ENCODE measurements at places on chromosomes 13 and 19.

DNA sequence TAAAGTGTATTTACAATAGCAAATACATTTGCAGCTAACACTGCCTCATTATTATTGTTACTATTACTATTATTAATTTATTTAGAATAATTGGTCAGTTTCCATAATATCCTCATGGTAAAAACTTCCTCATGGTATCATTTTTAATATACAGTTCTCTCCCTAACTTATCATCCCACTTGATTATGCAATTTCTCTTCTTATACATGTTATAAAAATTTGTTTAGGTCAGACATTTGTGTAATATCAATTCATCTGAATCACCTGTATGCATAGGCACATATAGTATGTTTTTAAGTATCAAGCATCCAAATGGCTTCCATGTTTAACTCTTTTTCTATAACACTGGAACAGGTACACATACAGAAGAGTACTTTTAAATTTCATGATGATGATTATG lies 210.8 kb upstream of the STARD13 start:
- DNase-seq: no peak

- no peak for DNase-seq
Observed at GRCh38 chr13:89695343-89696257, 1651.9 kb upstream of the MIR17HG start.

- no peak for DNase-seq
Observed at GRCh38 chr19:45591004-45591637, 6.5 kb upstream of the OPA3 start.

DNA sequence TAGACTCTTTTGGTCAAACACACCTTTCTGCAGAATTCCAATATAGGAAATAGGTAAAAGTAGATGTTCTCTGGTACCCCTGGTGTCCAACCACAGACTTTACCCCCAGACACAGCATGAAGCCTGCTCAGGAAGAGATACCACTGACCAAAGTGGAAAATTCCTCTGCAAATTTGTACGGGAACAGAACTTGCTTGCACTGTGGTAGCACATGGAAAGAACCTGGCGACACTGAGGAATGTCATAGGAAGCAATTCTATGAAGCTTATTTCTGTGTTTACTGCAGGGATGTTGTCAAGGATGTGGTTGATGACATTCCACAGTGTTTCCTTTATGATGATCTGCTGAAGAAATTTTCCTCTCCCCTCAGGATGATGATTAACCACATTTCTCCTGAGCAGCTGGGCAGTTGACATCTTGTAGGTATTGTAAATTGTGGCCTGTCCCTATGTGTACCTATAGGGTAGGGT lies 48.9 kb upstream of the TNFSF11 start:
- DNase-seq: no peak

DNA sequence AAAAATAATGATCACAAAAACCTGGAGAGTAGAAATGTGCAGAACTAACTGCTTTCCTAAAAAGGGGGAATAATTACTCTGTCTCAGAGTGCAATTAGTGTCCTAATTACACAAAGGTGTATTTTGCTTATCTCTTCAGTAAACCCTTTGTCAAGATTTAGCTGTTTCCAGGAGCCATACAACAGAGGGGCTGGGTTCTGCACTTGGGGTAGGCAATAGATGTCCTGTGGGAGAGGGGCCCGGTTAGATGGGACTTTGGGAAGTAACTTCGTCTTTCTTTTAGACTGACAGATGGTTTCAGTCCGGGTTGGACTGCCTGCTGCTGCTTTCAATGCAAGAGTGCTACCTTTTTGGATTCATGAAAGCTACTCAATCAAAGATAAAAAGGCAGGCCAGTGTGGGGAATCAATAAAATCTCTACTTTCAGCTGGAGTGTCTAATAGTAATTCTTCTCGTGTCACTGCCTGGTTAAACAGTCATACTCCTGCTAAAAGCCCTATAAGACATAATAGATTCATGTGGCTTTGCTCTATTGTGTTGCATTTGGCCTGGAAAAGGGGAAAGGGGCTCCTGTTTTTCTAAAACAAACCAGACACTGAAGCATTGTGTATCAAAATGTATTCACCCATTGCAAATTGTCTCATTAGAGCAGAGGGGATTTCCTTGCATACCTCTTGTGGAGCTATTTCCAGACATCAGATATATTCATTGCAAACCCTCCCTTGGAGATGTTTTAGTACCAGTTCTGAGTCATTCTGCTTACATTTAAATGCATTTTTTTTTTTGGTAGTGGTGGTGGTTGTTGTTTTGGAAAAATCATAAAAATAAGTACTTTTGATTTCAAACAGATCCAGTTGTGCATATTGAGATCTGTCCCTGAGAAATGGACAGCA lies 83.3 kb upstream of the PCDH8 start:
- peak; percentile 45 for DNase-seq

- DNase-seq: no peak
Observed at GRCh38 chr13:93927431-93927830, 552.1 kb downstream of the DCT start.

- no peak for DNase-seq
Observed at GRCh38 chr13:110343241-110343865, 36.3 kb downstream of the COL4A2 start.

DNA sequence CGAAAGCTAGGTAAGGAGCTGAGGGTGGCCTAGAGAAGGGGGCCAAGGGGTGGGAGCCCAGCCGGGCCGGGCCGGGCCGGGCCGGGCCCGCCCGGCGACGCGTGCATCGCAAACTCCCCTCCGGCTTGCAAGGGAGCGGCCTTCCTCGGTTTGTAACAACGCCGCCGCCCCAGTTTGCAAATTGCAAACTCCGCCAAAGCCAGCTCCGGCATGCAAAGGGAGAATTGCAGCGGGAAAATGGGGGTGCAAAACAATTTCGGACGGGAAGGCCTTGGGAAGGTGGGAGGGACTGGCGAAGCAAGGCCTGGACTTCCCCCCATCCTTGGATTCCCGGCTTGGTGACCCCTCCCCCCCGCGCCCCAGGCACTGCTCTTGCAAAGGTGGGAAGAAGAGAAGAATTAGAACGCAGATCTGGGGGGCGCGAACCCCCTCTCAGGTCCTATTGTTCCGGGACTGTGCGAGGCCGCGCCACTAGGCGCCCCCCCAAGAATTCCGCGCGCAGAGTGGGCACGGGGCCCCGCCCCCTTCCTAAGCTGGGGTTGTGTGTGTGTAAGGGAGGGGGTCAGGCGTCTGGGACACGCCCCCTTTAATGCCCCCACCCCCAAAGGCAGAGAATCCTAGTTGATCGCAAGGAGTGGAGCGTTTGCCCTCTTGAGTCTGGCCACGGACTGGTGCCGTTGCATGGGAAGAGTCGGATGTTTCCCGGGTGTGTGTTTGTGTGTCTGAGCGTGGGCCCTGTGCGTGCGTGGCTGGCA lies 926 bp downstream of the PRR12 start:
- DNase-seq: peak; percentile 45

GRCh38 chr13:104355041-104355670 lies 1288.9 kb upstream of the SLC10A2 start:
- DNase-seq: no peak

DNA sequence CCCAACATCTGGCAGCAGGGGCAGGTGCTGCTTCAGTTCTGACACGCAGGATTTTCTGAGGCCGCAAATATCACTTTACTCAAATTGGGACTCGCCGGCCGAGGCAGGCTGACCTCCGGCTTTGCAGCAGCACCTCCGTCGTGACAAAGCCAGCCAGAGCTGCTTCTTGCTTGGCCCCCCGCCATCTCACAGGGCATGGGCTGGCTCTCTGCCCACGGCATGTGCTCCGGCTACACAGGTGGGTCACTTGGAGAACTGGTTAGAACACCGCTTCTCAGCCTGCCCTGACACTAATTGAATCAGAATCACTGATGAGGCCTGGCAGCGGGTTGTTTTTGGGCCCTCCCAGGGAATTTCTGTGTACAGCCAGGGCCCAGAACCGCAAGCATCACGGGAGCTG lies 112.3 kb downstream of the SLC7A1 start:
- DNase-seq: peak; percentile 60

- no peak for DNase-seq
Observed at GRCh38 chr13:74266309-74266708, 132.1 kb upstream of the KLF12 start.

DNA sequence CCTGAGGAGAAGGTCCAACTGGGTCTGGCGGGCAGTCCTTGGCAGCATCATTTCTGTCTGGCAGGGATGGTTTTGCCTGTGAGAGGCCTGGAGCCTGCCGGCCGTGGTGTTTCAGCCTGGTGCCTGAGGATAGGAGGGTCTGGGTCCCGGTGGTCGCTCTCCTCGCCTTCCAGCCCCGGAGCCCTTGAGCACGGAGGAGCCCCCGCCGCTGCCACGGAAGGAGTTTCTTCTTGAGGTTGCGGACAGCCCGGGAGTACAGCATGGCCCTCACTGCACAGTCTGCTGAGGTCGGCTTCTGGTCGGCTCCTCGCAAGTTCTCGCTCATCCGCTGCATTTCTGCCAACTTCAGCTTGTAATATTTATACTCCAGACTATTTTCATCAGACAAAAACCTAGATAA lies 23.4 kb downstream of the SUGP2 start:
- no peak for DNase-seq

DNA sequence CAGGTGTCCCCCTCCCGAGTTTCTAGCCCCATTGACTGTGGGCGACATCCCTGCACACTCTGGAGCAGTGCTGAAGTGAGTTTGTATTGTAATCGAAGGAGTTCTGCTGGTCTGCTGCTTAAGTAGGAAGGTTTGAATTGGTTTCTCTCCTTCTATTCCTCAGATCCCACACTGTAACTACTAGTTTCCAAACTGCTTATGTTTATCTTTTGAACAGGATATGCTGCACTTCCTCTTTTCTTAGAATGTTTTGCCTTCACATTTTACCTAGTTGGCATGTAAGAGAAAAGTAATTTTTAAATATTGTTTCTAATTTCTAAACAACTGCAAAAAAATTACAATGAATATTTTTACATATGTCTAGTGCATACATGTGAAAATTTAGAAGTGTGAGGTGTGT lies 511.8 kb downstream of the KLF12 start:
- DNase-seq: no peak

DNA sequence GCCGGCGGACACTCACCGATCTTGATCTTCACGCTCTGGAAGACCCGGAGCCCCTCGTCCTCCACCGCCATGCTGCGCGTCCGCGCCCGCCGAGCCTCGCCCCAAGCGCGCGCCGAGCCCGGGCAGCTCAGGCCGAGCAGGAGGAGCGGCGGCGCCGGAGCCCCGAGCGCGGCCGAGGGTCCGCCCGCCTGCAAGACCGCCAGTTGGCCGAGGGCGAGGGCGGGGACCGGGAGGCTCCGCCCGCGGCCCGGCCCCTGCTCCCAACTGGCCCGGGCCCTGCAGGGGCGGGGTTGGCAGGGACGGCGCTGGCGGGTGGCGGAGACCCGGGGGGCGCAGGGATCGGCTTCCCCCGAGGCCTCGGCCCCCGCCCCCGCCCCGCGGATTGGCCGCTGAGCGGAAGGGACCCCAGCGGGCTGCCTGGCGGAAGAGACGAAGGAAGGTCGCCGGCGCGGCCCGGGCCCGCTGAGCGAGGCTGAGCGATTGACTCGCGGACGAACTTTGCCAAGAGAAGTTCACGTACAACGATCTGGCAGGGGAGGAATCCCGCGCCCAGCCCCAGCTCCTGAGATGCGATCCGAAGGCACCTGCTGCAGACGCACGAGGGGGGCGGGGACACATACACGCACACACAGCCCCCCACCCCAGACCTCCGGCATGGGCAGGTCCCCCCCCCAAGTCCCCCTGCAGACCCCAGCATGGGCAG lies at the start of gene RASA3:
TSS of gene RASA3 (minus strand) at position 205 of the 703 bp plus-strand sequence. CDS start at position 71, 134 bp downstream.
- DNase-seq: peak; percentile 77

- DNase-seq: no peak
Observed at GRCh38 chr19:18150776-18151624, 2.0 kb upstream of the PIK3R2 start.

GRCh38 chr19:29988351-29988750 lies 46.3 kb downstream of the URI1 start:
- DNase-seq: no peak

- DNase-seq: peak; percentile 63
Observed at GRCh38 chr19:44611812-44612295, 1.5 kb upstream of the IGSF23 start.

DNA sequence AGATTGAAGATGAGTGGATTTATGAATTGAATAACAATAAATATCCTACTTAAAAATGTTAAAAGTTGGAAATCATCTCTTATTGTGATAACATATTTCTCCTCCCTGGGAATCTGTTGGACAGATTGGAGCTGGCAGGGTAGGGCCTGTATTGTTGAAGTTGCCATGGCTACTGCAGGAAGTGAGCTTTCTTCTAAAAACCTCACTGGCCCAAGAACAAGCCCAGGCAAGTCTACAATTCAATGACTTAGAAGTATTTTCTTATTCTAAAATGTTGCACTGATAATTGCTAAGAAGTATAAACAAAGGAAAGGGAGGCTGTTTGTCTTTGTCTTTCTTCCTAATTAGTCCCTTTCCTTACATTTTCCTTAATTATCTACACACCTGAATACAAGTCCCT lies 112.1 kb downstream of the DLEU7 start:
- DNase-seq: peak; percentile 71

- DNase-seq: no peak
Observed at GRCh38 chr13:19573120-19573716, 11.9 kb upstream of the TPTE2 start.

DNA sequence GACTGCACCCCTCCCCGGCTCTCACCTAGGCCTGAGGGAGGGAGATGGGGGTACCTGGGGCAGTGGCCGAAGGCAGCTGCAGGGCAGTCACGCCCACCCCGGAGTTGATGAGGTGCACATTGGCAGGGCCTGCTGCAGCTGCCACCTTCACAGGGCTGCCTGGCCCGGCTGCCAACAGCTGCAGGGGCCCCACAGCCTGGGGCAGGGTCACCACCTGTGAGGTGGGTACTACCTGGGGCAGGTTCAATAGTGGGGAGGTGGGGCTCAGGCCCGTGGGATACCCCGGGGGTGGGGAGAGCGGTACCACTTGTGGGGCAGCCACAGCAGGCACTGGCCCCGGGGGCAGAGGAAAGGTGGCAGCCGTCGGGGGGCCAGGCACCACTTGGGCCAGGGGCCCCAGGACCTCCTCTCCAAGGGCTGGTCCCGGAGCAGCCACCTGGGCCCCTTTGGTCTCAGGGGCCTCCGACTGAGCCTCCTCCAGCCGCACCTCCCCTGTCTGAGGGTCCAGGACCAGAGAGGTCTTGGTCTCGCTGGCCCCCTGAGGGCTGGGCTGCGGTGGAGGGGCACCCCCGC lies 2.7 kb downstream of the SIX5 start:
- DNase-seq: no peak

DNA sequence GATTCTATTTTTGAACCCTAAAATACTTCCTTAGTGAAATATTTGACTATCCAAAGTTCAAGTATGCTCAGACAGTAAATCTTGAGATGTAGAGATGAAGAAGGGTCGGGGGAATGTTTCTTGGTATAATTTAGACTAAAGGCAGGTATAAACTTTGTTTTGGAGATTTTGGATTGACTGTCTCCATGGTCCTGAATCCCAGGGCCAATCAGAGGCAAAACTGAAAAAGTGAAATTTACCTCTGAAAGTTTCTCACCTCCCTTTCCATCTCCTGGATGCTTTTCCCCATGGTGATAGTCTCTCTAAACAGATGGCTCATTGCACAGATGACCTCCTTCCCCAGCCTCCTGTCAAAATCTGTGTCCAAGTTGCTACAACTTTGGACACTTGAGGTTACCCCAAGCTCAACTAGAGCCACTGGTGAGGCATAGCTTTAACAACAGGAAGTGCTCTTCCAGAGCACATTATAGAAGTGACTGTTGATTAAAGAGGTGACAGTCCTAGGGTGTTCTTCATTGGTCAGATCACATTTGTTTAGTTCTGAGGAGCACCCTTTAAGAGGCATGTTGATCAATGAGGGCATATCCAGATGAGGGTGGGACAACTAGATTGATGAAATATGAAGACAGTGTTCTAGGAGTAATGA lies 128.4 kb downstream of the AKAP11 start:
- DNase-seq: no peak
